ENCODE measurements at places on chromosomes 13 and 19. TPM values are rescaled to one million over a fixed set of nuclear protein-coding genes. Genes with fewer than 3 reads are reported as not detected.

FAM83E gene
- total RNA-seq, result 0.26 TPM

ICAM4 gene
- 0.13 TPM for total RNA-seq

FGF21 gene
- not detected for total RNA-seq

CCDC8 gene
- total RNA-seq, result 0.13 TPM

MISP gene
- not detected for total RNA-seq

TPT1 gene
- total RNA-seq, result 1,518 TPM

CLIP3 gene
- 1.3 TPM for total RNA-seq

PRRG2 gene
- total RNA-seq, result 2.4 TPM

CCNA1 gene
- total RNA-seq, result 18.7 TPM

FUT1 gene
- total RNA-seq, result 7.7 TPM

All from dermis microvascular lymphatic vessel endothelial cell (primary cell).